ENCODE measurements at places on chromosomes 4 and X. TPM values are rescaled to one million over a fixed set of nuclear protein-coding genes. Genes with fewer than 3 reads are reported as not detected.

- no peak for DNase-seq
- H3K36me3 ChIP-seq = no peaks in the 10 kb centered on the region
- H3K4me1 ChIP-seq = no peaks in the 10 kb centered on the region
These were observed 131.9 kb upstream of the GPRIN3 start for GRCh38 chr4:89439533-89439932.

DNA sequence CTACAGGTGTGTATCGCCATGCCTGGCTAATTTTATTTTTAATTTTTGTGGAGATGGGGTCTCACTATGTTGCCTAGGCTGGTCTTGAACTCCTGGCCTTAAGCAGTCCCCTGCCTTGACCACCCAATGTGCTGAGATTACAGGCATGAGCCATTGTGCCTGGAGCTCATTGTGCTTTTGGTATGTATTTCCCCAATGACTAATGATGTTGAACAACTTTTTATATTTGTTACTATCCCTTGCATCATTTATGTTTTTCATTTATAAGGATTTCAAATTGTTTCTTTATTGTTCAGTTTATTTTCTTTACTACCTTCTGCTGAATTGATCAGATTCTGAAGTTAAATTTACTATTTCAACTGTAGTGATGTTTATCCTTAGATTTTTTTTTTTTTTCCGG lies 199.7 kb downstream of the CEP135 start:
- H3K27ac ChIP-seq = no peak overlapping the region
- no peaks in the 10 kb centered on the region for H3K4me1 ChIP-seq
- DNase-seq = no peak
- H3K4me3 ChIP-seq = no peak overlapping the region

DNA sequence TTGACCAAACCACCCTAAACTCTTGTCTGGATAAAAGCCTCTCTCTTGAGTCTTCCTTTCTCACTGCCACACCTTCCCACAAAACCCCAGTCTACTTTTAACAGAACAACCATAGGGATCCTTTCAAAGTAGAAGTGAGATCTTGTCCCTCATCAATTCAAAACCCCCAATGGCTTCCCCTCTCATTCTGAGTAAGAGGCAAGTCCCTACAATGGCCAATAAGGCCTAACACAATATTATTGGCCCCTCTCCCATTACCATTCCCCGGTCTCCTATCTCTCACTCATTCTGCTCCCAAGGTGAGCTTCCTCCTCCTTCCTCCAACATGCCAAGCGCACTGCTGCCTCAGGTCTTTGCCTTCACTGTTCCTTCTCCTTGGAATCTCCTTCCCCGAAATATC lies 57.1 kb downstream of the REELD1 start:
- H3K4me3 ChIP-seq = no peak overlapping the region
- no peak for DNase-seq
- no peaks in the 10 kb centered on the region for H3K36me3 ChIP-seq
- peaks cover 18% of the 10 kb centered on the region for H3K4me1 ChIP-seq

DNA sequence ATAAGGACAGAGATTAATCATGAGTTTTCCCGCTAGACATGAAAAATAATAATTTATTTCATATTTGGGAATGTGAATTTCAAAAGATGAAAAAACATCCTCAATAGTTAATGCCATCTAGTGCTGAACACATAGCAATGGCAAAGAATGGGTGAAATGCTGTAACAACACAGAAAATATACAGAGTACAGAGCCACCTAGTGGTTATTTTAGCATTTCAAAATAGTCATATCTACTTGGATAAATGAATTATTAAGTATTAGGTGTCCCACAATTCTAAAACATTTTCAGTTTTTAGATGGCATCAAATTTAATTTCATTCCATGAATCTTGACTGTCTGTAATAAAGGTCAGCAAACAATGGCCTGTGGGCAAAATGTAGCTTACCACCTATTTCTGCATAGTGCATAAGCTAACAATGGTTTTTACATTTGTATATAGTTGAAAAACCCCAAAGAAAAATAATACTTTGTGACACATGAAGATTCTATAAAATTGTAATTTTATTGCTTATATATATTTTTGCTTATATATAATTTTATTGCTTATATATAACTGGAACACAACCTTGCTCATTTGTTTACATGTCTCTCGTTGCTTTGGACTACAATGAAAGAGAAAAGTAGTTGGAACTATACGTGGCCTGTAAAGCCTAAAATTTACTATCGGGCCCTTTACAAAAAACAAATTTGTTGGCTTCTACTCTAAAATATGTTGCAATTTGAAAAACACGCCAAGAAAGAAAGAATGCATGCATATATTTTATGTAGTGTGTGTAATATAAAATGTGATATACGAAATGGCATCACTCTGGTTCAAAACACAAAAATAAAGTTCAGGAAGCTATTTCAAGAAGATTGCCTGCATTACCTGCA lies 99.1 kb upstream of the FAM47C start:
- no peaks in the 10 kb centered on the region for H3K4me1 ChIP-seq
- H3K27me3 ChIP-seq = no peaks in the 10 kb centered on the region
- no peak for DNase-seq

DNA sequence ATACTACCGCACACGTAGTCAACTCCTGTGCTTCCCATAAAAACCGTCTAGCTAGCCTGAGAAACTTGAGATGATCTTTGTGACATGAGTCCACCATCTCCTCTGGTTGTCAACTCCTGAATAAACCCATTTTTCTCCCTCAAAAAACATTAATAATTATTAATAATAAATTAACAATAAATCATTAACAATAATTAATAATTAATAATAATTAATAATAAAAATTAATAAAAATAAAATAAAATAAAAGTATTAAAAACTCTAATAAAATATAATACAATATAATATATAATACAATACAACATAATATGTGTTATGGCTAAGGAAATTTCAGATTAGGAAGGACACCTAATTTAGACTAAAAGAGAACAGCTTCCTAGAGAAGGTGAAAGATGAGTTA lies 20.7 kb upstream of the TMPRSS11E start:
- DNase-seq = no peak
- H3K27ac ChIP-seq = no peak overlapping the region
- no peaks in the 10 kb centered on the region for H3K27me3 ChIP-seq
- no peaks in the 10 kb centered on the region for H3K4me1 ChIP-seq
- no peak overlapping the region for H3K4me3 ChIP-seq

DNA sequence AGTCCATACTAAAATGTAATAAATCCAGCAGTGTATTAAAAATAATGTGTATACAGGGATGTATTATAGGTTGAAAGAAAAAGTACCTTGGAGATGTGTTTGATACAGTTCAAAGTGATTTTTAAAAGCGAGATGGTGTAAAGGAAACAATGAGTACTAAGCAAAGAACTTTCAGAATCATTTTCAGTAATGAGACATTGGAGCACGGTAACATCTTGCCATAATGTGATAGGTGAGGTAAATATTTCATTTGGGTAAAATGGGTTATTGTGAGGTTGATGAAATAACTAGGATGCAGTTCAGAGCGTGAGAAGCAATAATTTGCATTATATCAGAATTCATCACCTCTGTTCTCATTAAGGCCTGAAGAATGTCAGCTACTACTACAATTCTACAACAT lies 25.9 kb downstream of the EIF2S3 start:
- no peaks in the 10 kb centered on the region for H3K4me1 ChIP-seq
- DNase-seq = no peak
- H3K27me3 ChIP-seq = no peaks in the 10 kb centered on the region
- no peaks in the 10 kb centered on the region for H3K36me3 ChIP-seq

DNA sequence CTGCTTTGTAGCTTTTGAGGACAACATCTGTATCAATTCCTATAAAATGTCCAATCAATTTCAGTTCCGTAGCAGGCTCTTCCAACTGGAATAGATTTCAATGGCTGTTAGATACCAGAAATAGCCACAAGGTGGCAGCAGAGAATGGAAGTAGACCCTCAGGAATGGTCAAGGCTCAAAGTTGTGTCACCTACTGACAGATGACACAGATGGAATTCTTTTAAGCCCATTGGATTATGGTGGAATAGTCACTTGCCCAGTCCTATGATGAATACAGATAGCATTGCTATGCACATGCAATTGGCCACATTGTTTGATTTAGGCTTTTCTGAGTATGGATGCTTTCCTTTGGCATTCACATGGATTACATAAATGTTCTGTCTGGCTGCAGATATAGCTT lies 130.4 kb upstream of the RADX start:
- no peaks in the 10 kb centered on the region for H3K27me3 ChIP-seq
- no peak overlapping the region for H3K27ac ChIP-seq
- H3K4me1 ChIP-seq = no peaks in the 10 kb centered on the region
- no peaks in the 10 kb centered on the region for H3K36me3 ChIP-seq
- DNase-seq = peak; percentile 71
- no peak overlapping the region for H3K4me3 ChIP-seq

- DNase-seq = no peak
- no peak overlapping the region for H3K4me3 ChIP-seq
- H3K36me3 ChIP-seq = no peaks in the 10 kb centered on the region
- H3K4me1 ChIP-seq = no peaks in the 10 kb centered on the region
These were observed 689.0 kb downstream of the GRID2 start for GRCh38 chr4:92992758-92993157.

- H3K27me3 ChIP-seq = no peaks in the 10 kb centered on the region
- H3K4me1 ChIP-seq = no peaks in the 10 kb centered on the region
- no peak overlapping the region for H3K4me3 ChIP-seq
- no peak for DNase-seq
- no peak overlapping the region for H3K27ac ChIP-seq
- H3K36me3 ChIP-seq = no peaks in the 10 kb centered on the region
These were observed 47.5 kb downstream of the CENPE start for GRCh38 chr4:103150677-103151076.

GRCh38 chrX:116824785-116825184 lies 362.0 kb upstream of the CT83 start:
- H3K27me3 ChIP-seq = no peaks in the 10 kb centered on the region
- no peak overlapping the region for H3K27ac ChIP-seq
- DNase-seq = no peak
- H3K36me3 ChIP-seq = no peaks in the 10 kb centered on the region
- H3K4me3 ChIP-seq = no peak overlapping the region
- H3K4me1 ChIP-seq = no peaks in the 10 kb centered on the region

- H3K27ac ChIP-seq = no peak overlapping the region
- DNase-seq = no peak
- H3K4me3 ChIP-seq = no peak overlapping the region
These were observed 89.3 kb downstream of the FHDC1 start for GRCh38 chr4:153025406-153025805.

DNA sequence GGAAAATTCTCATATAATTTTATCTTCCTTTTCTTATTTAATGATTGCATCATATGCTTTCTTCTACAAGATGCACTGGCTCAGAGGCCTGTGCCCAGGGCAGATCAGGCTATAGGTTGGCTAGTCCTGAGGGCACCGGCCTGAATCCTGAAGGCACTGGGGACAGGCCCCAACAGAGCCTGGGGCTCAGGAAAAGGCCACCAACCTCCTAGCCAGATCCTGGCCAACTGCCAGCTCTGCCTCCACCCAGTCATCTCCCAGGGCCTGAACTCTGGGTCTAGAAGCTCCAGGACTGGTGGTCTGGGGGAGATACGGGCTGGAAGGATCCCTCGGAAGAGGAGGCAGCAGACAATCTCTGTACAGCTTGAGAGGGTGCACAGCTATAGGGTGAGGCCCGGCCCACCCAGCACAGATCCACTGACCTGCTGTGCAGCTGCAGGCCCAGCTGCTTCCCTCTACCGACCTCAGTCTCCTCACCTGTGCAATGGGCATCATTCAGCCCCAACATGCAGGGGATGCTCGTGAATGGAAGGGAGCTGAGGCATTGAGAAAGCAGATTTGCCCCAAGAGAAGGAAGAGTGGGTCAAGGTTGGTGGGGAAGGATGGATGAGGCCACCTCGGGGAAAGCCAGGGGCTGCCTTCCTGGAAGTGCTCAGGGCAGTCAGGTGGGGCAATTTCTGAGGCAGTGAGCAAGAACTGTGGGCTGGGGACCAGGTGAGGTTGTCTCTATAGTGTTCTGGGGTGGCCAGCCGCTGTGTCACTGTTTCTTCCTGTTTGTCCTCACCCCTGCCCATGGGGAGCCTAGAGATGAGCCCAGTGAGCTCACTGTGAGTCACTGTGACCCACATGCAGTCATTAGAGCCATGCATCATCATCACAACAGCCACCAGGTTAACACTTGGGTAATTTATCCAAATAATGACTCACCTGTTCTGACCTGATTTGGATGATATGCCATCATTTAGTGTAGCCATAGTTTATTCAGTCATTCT lies 22.4 kb upstream of the XAGE2 start:
- H3K36me3 ChIP-seq = no peaks in the 10 kb centered on the region
- H3K27me3 ChIP-seq = no peaks in the 10 kb centered on the region
- no peak overlapping the region for H3K4me3 ChIP-seq

GRCh38 chr4:98720871-98721480 lies 62.6 kb upstream of the TSPAN5 start:
- H3K4me3 ChIP-seq = no peak overlapping the region
- no peak overlapping the region for H3K27ac ChIP-seq
- no peaks in the 10 kb centered on the region for H3K4me1 ChIP-seq
- no peaks in the 10 kb centered on the region for H3K36me3 ChIP-seq
- no peaks in the 10 kb centered on the region for H3K27me3 ChIP-seq
- no peak for DNase-seq

- H3K36me3 ChIP-seq = no peaks in the 10 kb centered on the region
- H3K4me1 ChIP-seq = no peaks in the 10 kb centered on the region
- DNase-seq = no peak
- H3K27me3 ChIP-seq = no peaks in the 10 kb centered on the region
- no peak overlapping the region for H3K4me3 ChIP-seq
These were observed 367.9 kb upstream of the SLIT2 start for GRCh38 chr4:19883841-19884240.

- H3K4me1 ChIP-seq = no peaks in the 10 kb centered on the region
- H3K27me3 ChIP-seq = no peaks in the 10 kb centered on the region
- H3K36me3 ChIP-seq = no peaks in the 10 kb centered on the region
- DNase-seq = no peak
- H3K27ac ChIP-seq = no peak overlapping the region
- H3K4me3 ChIP-seq = no peak overlapping the region
These were observed 58.2 kb upstream of the DUSP21 start for GRCh38 chrX:44785652-44786051.

DNA sequence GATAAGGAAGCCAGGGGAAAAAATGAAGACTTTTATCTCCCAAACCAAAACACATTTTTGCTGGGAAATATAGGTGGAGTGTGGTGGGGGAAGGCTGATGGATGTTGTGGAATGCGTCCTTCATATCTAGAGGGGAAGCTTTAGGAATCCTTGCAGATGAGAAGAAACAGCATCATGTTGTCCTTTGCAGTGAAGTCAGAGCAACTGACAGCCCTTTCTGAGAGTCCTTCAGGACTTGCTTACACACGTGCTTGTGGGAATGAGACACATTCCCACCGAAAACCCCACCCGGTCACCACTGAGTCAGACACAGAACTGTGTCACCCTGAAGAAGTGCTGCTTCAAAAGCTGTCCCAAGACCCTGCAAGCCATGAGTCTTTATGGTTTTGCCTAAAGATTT lies 81.5 kb downstream of the SHROOM2 start:
- no peak for DNase-seq
- no peaks in the 10 kb centered on the region for H3K36me3 ChIP-seq
- no peak overlapping the region for H3K4me3 ChIP-seq
- H3K4me1 ChIP-seq = no peaks in the 10 kb centered on the region

FHDC1 gene
- 2.2 TPM for total RNA-seq

TKTL1 gene
- not detected for total RNA-seq

LRP2BP gene
- total RNA-seq = 3.6 TPM

KLHL4 gene
- total RNA-seq = 0.30 TPM

ENAM gene
- total RNA-seq = not detected

SFRP2 gene
- total RNA-seq = 38.0 TPM

CABS1 gene
- not detected for total RNA-seq

TMEM271 gene
- not detected for total RNA-seq

DKK2 gene
- 5.4 TPM for total RNA-seq

All from tibial nerve (tissue), 4 donors.